Effector CD4-positive, alpha-beta T cell (primary cell): ENCODE measurements at places on chromosomes 5 and 9.

- DNase-seq = peak; percentile 15
Measured at GRCh38 chr5:157390551-157391297, 69.3 kb upstream of the NIPAL4 start.

DNA sequence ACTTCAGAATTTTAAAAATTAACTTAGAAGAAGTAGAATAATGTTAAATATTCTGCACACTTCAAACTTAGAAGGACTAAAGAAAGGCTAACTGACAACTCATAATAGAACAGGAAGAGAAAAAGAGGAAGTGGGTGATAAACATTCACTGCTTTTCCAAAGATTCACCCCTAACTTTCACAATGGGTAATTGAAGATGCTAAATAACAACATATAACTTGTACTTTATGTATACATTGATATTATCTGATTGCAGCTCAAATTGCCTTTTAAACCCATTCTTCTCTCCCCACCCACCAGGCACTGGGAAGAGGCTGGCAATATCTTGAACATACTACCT, 376.6 kb downstream of the EFNA5 start:
- no peak for DNase-seq

GRCh38 chr9:20472342-20473045, 149.8 kb downstream of the MLLT3 start:
- DNase-seq = no peak

- no peak for DNase-seq
Measured at GRCh38 chr5:82388181-82388580, 110.0 kb upstream of the RPS23 start.

GRCh38 chr5:178399701-178400095, 167.1 kb upstream of the PHYKPL start:
- no peak for DNase-seq

DNA sequence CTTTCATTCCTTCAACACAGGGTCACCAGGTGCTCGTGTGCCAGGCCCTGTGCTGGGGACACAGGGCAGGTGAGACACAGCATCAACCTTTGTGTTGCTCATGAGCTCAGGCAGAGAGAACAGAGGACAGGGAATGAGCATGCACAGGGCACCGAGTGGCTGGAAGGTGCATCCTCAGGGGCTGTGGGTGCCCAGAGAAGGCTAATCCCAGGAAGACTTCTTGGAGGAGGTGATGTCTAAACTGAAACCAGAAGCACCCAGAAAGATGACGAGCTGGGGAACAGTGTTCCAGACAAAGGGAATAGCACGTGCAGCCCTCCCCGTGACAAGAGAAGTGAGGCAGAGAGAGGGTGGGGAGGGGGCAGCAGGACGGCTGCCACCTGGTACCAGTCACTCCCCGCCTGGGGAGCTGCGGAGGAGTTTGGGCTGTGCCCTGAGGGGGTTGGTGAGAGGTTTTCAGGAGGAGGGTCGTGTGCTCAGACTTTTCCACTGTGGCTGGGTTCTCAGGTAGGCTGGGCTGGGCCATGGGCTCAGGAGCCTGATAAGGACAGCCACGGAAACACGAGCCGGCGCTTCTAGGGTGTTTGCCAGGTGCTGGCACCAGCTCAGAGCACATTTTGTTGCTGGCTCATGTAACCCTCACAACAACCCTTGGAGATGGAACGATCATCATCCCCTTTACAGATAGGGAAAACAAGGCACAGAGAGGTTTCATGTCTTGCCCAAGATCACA, 46.0 kb downstream of the HMCN2 start:
- no peak for DNase-seq

- DNase-seq = no peak
Measured at GRCh38 chr9:89926691-89927220, 321.9 kb downstream of the GADD45G start.

DNA sequence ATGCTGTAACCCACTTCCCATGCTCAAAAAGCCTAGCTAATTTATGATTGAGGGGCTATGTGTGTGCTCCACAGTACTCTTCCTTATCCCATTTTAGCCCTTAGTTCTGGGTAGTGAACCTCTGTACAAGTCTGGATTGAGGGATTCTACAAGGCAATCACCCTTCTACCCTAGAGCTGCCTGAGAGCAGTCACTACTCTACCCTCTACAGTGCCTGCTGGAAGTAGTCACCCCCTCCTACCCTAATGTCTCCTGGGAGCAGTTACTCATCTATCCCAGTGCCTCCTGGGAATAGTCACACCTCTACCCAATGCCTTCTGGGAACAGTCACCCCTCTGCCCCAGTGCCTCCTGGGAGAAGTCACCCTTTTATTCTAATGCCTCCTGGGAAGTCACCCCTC, 150.6 kb downstream of the ATP10B start:
- no peak for DNase-seq

GRCh38 chr5:43851741-43852140, 248.8 kb downstream of the NNT start:
- no peak for DNase-seq

- DNase-seq = no peak
Measured at GRCh38 chr5:18105449-18105848, 471.2 kb downstream of the TAF11L14 start.

DNA sequence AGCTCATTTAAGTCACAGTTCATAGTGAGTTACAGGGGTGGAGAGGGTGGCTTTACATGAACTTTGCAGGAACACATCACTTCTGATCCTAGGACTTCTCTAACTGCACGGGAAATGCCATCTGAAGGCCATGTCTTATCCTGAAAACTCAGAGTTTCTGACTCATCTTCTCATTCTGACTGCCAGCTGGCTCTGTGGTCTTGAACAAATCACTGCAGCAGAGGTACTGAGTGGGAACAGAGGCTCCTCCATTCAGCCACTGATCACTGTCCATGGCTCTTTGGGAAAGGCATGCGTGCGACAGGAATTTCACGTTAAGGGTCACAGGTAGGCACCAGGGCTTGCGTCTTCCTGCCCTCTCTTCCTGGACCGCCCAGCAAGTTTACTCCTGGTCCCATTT, 114.6 kb upstream of the LRRTM2 start:
- no peak for DNase-seq

GRCh38 chr9:137021979-137022661, 5.9 kb downstream of the ABCA2 start:
- peak; percentile 55 for DNase-seq
